EL (cell line): ENCODE measurements at places on chromosomes 7 and 10.

DNA sequence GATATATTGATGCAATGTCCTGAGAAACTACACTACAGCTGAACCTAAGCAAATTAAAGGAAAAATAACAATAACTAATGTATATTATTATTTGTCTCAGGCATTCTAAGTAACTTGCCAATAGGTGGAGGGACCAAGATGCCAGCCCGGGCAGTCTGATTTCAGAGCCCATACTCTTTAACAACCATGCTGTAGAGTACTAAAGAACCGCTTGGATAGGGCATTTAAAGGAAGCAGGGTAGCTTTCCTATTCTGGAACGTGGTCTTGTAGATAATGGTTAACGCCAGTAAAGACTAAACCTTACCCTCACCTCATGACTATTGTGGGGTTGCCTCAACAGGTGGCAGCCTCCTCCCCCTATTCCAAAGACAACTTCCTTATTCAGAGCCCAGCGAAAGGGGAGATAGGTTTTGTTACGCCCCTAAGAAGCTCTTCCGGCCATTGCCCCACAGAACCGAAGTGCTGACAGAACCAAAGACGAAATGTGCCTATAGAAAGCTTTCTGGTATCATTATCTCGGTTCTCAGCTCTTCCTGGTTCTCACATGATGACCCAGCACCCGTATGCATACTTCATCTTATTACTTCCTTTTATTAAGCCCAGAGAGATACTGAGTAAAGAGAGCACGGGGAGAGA, 707 bp upstream of the C1GALT1 start:
- peak; percentile 50 for DNase-seq

- peak; percentile 65 for DNase-seq
These were observed 221.5 kb upstream of the CELF2 start for GRCh38 chr10:10796061-10796773.

GRCh38 chr10:70698211-70698610, 25.9 kb downstream of the ADAMTS14 start:
- no peak for DNase-seq

GRCh38 chr10:48656241-48656913, 28.3 kb upstream of the WDFY4 start:
- peak; percentile 90 for DNase-seq

DNA sequence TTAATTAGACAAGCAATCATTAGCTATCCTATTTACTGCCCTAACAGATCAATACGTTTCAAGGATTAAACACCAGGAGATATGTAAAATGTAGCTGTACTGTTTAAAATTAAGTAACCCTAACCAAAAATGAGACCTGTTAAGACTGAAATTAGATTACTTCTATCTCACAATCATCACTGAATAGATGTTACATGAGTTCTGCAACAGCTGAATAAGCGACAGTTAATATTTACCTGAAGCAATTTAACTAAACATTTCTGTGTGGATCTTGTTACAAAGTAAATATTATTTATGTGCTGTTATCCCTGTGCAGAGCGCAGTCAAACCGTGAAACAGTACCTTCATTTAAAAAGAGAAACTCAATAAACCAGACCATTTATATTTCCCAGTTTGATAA, 122.5 kb downstream of the RELN start:
- DNase-seq: no peak

DNA sequence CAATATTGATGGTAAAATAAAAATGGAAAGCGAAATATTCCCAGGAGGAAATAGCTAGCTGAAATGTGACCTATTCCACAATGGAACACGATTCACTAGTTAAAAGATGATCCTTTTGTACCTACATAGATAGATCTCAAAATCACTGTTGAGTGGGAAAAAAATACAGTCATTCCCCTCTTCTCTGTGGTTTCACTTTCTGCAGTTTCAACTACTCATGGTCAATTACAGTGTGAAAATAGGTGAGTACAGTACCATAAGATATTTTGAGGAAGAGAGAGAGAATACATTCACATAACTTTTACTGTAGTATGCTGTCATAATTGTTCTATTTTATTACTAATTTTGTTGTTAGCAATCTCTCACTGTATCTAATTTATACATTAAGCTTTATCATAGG, 56.0 kb upstream of the COL13A1 start:
- DNase-seq: no peak

GRCh38 chr7:5613607-5614006, 167.9 kb downstream of the RNF216 start:
- no peak for DNase-seq
